ENCODE measurements at places on chromosomes 7 and 10. TPM values are rescaled to one million over a fixed set of nuclear protein-coding genes. Genes with fewer than 3 reads are reported as not detected.

Gene FAM237B
- total RNA-seq: not detected

Gene HOXA9
- total RNA-seq: not detected

Gene GRB10
- 0.27 TPM for total RNA-seq

Gene ELMO1
- 81.6 TPM for total RNA-seq

Gene MASTL
- total RNA-seq: 17.8 TPM

All from GM12878 (cell line).